ENCODE measurements at places on chromosomes 1 and 21.

GRCh38 chr21:34345091-34345871 lies 18.5 kb upstream of the KCNE2 start:
- DNase-seq = no peak

DNA sequence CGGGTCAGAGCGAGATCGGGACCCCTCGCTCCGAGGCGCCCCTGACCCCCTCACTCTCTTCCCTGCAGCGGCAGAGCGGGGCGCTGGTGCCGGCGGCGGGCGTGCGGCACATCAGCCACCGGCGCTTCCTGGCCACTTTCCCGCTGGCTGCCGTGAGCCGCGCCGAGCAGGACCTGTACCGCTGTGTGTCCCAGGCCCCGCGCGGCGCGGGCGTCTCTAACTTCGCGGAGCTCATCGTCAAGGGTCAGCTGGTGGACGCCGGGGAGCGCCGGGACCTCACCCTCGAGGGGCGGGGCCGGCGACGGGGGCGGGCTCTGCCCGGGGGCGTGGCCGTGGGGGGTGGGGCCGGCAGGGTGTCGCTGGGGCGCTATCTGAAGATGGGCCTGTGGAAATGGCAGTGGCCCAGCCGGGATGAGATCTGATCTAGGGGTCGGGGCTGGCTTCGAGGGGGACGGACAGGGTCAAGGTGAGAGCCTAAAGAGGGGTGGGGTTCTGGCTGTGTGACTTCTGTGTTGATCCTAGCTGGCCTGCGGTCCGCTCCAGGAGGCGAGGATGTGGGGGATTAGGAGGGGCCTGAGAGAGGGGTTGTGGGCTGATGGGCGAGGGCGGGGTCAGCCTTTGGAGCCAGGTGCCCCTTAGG lies 23.6 kb downstream of the PTPRU start:
- no peak for DNase-seq

DNA sequence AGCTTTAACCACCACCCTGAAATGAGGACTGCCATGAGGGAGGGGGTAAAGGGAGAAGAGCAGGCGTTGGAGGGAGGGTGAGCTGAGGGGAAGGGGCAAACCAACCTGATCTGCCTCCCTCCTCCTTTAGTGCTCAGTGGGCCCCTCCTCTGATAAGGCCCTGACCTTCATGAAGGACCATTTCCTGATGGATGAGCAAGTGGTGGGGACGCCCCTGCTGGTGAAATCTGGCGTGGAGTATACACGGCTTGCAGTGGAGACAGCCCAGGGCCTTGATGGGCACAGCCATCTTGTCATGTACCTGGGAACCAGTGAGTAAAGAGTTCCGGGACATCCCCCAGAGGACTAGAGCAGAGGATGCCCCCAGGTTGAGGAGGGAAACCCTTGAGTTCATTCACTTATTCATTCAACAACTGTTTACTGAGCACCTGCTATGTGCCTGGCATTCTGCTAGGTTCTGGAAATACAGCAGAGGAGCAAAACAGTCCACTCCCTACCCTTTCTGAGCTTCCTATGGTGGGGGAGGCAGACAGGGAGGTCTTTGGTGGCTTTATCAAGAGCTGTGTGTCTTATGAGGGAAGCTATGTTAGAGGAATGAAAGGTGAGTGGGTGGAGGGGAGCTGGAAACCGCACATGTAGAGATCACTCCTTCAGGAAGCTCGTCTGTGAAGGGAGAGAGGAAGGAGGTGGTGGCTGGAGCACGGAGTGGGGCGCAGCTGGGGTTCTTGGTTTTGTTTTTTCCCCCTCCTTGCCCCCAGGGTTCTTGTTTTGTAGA lies 19.5 kb downstream of the SEMA4A start:
- no peak for DNase-seq

GRCh38 chr1:218350801-218351266 lies 5.7 kb downstream of the TGFB2 start:
- no peak for DNase-seq

- DNase-seq = no peak
Measured at GRCh38 chr1:196960854-196961253, 16.5 kb upstream of the CFHR5 start.

Measured in NCI-H748 treated with DMSO at 0.1 percent for 48 hours (cell line).